ENCODE measurements at places on chromosomes 2 and 18. TPM values are rescaled to one million over a fixed set of nuclear protein-coding genes. Genes with fewer than 3 reads are reported as not detected.

The MALL gene
- 21.7 TPM for total RNA-seq

The MTHFD2 gene
- total RNA-seq = 119 TPM

The MRPL30 gene
- 19.8 TPM for total RNA-seq

The ADRA2B gene
- 0.81 TPM for total RNA-seq

The FBXO48 gene
- 1.0 TPM for total RNA-seq

The C2orf92 gene
- total RNA-seq = 10.3 TPM

The GALR1 gene
- total RNA-seq = 0.24 TPM

The SLC4A3 gene
- 2.0 TPM for total RNA-seq

The PJVK gene
- 2.2 TPM for total RNA-seq

GRCh38 chr18:2971741-2972552, 41.0 kb downstream of the LPIN2 start:
- DNase-seq = no peak

GRCh38 chr2:18346344-18346743, 214.1 kb downstream of the RDH14 start:
- no peak for DNase-seq

DNA sequence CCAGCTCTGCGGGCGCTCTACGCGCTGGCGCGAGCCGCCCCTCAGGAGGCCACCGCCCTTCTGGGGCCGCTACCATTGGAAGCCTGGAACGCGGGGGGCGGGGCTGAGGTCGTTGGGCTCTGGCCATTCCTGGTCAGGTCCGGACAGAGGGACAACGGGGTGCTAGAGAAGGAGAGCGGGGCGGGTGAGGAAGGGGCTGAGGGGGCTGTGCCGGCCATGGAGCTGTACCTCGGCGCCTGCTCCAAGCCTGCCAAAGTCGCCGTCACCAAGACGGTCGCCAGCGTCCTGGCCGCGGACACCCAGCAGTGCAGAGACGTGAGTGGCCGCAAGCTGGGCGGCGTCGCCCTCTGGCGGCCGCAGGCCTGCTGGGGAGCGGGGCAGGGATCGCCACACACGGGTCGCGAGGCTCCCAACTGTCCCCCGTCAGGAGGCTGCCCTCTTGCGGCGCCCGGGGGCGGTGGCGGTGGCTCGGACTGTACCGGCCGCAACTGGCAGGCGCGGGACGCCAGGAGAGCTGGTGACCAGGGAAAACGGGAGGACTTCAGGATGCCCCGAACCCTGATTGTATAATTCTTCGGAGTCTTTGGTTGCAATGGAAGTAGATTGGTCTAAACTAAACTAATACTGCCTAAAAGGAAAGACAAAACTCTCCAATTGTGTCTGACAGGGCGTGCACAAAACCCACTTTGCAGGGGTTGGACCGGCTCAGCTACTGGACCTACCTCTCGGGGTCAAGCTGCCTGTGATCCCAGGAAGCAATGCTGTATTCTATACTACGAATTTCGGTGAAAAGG, at the start of gene FSIP2:
FSIP2 (plus strand) TSS at position 126 of the 794 bp plus-strand sequence; CDS start at position 217, 91 bp downstream.
- DNase-seq = peak; percentile 85

DNA sequence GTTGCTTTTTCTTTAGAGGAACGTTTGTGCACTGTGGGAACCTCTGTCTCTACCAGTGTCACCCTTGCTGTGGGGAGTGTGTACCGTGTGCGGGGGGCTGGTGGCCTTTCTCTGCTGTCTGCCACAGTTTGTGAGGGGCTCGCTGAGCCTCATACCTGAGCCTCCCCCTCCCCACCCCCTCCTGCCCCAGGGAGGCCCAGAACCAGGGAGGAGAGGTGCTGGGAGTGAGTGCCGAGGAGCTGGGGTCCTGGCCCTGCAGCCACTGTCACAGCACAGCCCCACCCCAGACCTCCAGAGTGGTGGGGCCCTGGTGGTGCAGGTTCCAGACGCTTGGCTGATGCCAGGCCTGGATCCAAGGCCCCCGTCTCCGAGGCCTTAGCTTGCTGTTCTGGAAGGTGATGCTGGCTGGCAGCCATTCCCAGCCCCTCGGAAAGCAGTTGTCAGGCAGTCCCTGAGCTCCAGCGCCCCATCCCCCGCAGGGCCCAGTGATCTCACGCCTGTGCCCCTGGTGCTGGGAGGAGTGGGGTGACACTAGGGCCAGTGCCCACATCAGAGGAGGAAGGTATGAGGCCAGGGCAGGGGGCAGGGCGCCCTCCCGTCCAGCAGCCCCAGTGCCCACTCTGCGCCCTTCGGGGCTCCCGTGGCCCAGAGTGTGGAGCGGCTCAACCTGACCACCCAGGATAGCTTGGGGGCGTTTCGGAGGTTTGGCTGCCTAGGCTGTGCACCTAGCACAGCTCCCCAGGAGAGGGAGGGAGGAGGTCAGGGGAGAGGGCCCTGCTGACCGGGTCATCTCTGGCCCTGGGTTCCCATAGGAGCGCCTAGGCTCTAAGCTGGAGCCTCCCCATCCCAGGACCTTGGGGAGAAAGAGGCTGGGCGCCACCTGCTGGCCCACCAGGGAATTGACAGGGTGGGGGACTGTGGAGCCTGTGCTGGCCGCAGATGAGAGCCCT, 53.0 kb upstream of the ALPP start:
- DNase-seq = peak; percentile 61

DNA sequence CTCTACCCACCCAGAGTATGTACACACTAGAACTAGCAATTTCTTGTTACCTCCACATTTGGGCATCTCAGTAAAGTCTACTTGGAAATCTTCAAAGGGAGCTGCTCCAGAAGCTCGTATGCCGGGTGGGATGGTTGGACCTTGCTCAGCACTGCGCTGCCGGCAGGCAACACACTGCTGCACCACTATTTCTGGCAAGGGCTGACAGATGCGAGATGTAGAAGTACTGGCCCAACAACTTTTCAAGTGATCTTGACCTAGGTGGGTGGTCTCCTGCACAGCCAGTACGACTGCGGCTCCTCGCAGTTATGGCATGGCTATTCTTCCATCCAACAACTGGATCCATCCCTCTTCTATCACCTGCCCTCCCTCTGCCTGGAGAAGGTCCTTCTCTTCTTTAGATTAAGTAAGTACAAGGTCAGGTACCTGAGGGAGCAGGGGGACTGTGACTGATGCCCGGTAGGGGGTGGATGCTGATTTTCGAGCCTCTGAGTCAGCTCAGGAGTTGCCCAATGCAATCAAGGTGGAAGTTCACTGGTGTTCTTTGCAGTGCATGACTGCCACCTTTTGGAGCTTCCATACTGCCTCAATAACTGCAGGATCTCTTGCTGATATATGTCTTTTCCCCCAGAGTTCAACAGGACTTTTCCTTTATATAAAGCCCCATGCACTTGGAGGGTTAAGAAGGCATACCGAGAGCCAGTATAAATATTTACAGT, 100.4 kb upstream of the SLC1A4 start:
- DNase-seq = no peak

DNA sequence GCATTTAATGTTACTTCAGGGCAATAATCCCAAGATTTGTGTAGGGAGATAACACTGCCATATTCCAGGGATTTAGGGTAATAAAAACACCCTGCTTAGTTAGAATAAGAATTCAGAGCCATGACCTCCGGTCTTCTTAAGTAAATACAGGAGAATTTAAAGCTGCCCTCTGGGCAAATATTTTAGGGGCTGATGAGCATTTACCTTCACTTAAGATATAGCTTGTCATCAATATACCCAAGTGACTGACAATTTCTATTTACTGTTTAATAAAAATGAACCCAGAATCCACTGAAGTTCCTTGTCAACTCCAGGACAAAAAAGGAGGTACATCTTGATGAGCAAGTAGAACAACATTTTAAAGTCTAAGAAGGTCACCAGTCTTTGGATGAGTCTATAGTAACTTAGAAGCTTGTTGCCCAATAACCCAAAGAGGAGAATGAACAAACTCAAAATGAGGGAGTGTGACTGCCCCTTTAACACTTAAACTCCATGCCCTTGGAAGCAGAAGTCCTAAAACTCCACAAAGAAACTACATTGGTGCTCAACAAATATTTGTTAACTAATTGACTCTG, 24.3 kb upstream of the IKZF2 start:
- no peak for DNase-seq

DNA sequence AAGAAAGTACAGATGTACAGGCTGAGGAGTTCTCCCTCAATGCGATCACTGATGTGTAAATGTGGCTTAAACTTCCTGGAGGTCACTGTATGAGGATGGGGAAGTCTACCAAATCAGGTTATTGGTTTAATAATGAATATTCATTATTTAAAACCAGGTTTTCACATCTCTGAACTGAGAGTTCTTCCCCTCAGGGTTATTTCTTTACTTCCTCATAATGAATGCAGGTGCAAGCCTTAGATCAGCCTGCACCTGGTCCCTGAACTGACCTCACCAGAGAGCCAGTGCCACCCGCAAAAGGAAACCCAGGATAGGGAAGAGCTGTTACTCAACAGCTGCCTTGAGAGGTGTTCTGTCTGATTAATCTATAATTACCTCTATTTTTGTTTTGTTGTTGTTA, 369.0 kb downstream of the EPHA4 start:
- DNase-seq = no peak

DNA sequence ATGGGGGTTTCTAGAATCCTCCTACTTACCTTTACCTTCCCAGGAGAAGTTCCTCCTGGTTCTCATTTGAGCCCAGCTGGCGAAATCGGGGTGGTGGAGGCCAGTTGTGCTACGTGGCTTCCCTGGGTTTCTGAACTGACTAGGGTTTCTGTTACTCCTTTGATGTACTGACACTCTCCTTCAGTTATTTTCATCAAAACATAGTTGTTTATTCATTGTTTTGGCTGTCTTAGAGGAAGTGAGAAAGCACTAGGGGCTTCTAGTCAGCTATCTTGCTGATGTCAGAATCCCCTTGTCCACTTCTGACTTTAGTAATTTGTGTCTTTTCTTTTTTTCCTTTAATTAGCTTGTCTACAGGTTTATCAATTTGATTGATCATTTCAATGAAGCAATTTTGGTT, 332.2 kb upstream of the TANK start:
- no peak for DNase-seq

GRCh38 chr18:10050956-10051355, 137.1 kb downstream of the VAPA start:
- DNase-seq = no peak

GRCh38 chr18:55811925-55812324, 223.9 kb upstream of the TCF4 start:
- no peak for DNase-seq

DNA sequence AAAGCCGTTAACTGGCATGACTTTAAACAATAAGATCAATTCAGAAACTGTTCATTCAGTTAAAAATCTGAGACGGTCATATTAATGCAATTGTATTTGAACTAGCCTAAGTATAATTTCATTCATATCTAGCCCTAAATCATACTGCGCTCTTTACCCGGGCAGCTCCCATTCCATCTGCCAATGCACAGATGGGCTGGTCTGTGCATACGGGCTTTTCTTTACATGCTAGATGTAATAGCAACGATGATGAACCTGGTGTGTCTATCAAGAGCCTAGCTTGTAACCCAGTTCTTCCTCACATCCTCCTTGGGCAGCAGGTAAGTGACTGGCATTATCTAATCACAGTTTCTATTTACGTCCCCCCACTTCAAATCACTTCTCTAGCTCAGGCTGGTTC, 631.5 kb upstream of the KLHL29 start:
- no peak for DNase-seq

- no peak for DNase-seq
These were observed 693 bp upstream of the LRP2 start for GRCh38 chr2:169362894-169363559.

DNA sequence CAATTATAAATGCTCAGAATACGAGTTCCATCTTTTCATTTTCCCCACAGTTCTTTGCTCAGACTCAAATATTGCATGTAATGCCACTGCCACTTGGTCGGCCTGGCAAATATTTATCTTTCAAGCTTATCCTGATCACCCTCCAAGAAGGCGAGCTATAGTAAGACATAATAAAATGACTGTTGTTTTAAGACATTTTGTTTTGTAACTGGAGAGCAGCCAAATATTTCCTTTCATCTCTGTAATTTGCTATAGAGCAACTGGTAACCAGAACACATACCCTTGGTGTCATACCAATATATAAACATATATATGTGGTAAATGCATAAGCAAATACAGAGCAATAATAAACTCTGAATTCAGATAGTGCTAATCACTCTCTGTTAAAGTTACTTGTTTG, 7.3 kb upstream of the ATL2 start:
- DNase-seq = no peak

GRCh38 chr2:205561441-205561840, 120.9 kb upstream of the NRP2 start:
- DNase-seq = no peak

- DNase-seq = no peak
These were observed 113.4 kb downstream of the ZBTB7C start for GRCh38 chr18:48295586-48296311.

- no peak for DNase-seq
These were observed 277.7 kb upstream of the SALL3 start for GRCh38 chr18:78701771-78702396.

DNA sequence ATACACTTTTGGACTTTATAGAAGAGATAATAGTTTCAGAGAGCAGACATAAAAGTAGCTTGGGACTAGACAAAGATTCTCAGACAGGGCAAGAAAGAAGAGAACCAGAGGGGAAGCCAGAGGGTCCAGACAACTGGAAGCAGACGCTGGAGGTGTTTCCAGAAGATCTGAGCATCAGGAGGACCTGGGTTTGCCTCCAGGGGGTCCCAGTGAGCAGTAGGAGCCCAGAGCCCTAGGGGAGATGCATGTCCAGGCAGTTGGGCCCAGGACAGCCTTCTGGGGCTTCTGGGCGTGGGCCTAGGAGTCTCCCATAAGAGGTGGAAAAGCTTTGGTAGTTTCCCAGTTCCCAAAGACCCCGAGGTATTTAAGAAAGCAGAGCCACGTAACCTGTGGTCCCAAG, 251.2 kb upstream of the ID2 start:
- DNase-seq = no peak

GRCh38 chr2:111652038-111652437, 232.0 kb downstream of the ANAPC1 start:
- no peak for DNase-seq

GRCh38 chr18:68034296-68034695, 517.8 kb upstream of the DSEL start:
- no peak for DNase-seq

DNA sequence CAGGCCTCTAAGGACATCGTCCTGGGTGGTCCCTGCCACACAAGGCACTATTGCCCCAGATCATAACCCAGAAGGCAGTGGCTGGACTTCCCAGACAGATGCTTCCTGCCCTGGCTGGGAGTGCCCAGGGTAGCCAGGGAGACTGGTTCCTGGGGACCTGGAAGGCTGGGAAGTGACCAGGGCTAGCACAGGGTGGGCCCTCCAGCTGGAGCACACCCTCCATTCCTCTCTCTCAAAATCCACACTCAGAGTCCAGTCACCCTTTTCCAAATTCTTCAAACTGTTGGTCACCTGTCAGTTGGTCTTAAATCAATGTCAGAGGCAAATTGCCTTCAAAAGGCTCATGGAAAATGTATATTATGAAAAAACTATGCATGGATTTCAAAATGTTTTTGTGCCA, 11.6 kb upstream of the TUBB6 start:
- DNase-seq = no peak

- DNase-seq = peak; percentile 85
These were observed 89.4 kb downstream of the DGKD start for GRCh38 chr2:233443511-233444183.

All from aorta (tissue), 5 donors.